ENCODE measurements at places on chromosomes 11 and 22.

GRCh38 chr11:25449091-25449490 is 882.8 kb upstream of the ANO3 start:
- no peak for DNase-seq

- DNase-seq, result no peak
Observed at GRCh38 chr22:27391092-27391770, 410.3 kb downstream of the MN1 start.

DNA sequence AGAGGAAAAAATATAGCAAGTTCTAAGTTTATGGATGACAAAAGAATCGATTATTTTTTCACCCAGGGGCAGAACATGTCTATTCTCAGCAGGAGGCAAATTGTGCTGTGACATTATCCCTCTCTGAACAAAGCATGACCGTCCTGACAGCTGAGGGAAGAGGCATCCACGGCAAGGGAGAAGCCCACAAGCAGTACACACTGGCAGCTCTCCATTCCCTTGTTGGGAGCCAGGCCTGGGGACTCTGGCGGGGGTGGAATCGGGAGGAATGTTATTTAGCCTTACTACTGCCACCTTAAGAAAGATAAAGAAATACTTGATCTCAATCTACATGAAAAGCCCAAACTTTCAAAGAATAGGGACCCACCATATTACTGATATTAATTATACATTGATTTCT is 3.4 kb downstream of the KIRREL3 start:
- no peak for DNase-seq

DNA sequence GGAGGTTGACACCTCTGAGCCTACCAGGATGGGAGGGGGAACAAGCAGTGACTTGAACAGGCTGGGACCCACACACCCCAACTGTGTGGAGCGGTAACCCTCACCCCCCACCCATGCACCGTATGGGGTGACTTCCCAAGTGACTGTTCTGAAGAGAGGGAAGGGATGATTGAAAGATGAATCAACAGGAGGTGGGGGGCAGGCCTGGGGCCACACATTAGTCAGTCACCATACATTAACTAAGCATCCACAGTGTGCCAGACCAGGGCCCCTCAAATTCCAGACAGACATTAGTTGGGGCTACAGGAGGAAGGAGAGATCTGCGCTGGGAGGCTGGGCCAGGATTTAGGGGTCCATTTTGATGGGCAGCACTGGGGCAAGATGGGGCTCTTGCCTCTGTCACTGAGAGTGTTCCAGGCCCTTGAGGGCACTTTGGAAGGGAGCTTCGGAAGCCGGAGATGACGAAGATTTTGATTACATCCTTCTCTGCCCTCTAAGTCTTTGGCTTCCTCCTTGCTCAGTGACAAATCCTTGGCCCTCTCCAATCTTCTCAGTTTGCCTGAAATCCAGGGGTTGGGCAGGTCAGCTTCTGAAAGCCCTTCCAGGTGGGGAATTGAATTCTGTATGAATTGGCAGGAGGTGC is 966 bp downstream of the SMTN start:
- DNase-seq, result no peak

DNA sequence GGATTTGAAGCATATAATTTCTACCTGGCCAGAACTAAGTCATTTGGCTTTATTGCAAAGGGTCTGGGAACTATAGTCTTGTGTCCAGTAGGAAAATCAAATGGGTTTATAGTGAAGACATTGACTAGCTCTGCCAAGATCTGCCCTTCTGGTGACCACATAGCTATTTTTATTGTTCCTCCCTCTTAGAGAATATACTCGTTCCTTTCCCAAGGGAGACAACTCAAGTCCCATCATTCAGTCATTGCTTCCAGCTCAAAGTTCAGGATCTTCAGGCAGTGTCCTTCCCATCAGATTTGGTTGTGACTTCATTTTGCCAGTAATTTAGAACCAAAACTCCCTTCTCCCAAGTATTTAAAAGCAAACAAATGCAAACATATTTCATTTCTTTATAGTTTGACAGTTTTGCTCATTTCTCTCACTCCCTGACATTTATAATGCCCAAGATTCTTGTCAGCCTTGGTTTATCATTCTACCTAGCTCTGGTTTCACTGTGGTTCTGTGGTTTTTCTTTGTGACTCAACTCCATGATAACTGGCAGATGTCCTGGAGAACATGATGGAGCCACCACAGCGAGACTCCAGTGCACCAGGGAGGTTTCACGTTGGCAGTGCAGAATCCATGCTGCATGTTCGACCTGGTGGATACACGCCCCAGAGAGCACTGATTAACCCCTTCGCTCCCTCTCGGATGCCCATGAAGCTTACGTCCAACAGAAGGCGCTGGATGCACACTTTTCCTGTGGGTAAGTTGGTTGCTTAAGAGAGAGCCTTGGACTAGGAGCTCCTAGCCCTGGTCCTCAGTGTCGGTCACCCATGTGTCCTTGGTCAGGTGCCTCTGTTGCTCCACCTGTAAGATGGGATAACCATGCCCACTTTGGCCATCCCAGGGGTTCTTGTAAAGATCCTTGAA is 64.9 kb downstream of the DEPDC5 start:
- peak; percentile 21 for DNase-seq

DNA sequence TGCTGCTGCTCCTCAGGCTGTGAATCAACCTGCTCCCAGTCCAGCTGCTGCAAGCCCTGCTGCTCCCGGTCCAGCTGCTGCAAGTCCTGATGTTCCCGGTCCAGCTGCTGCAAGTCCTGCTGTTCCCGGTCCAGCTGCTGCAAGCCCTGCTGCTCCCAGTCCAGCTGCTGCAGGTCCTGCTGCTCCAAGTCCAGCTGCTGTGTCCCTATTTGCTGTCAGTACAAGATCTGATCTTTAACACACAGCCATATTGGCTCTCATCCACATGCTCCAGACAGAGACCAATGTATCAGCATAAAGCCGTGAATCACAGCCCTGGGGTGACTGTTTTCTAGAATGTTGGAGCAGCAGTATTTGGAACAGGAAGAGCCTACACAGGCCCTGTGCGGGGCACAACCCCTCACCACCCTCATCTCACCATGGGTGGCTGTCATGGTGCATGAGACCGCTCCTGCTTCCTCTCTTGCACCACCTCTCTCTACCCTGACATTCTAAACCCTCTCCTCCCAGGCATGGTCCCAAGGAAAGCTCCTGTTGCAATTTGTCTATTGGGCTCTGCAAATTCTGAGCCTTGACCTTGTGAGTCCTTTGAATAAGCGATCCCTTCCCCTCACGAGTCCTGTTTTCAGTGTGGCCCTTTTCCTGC is 3.5 kb downstream of the KRTAP5-10 start:
- no peak for DNase-seq

DNA sequence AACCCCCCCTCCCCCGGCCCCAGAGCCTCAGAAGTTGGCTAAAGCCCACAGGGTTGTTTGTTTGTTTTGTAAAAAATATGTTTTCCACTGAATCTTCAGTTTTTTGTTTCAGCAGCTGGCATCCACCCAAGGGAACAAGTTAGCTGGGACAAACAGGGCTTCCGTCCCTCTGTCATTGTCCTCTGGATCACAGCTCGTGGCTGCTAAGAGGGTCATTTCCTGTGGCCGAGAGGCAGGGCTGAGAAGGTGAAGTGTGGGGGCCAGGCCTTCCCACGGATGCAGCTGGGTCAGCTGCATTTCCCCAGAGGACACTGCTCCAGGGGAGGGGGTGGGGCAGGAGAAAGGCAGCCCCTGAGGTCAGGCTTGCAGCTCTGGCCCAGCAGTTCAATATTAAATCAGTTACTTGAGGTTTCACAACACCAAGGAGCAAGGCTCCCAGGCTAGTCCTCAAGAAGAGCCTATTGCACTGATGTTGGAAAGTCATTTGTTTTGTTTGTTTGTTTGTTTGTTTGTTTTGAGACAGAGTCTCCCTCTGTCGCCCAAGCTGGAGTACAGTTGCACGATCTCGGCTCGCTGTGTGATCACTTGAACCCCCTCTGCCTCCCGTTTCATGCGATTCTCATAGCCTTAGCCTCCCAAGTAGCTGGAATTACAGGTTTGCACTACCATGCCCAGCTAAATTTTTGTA is 34.4 kb upstream of the SMTN start:
- no peak for DNase-seq

- no peak for DNase-seq
Observed at GRCh38 chr11:330307-330693, 9.6 kb upstream of the IFITM3 start.

- no peak for DNase-seq
Observed at GRCh38 chr11:8372641-8373381, 109.1 kb upstream of the LMO1 start.

GRCh38 chr11:19786644-19787043 is 74.0 kb downstream of the NAV2 start:
- no peak for DNase-seq

DNA sequence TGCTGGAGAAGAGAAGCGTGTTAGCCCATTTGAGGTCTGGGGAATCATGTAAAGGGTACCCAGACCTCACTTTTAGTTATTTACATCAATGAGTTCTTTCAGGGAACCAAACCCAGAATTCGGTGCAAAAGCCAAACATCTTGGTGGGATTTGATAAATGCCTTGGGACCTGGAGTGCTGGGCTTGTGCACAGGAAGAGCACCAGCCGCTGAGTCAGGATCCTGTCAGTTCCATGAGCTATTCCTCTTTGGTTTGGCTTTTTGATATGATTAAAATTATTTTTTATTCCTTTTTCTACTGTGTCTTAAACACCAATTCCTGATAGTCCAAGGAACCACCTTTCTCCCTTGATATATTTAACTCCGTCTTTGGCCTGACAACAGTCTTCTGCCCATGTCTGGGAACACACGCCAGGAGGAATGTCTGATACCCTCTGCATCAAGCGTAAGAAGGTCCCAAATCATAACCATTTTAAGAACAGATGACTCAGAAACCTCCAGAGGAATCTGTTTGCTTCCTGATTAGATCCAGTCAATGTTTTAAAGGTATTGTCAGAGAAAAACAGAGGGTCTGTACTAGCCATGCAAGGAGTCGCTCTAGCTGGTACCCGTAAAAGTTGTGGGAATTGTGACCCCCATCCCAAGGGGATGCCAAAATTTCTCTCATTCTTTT is 65.2 kb downstream of the ALX4 start:
- DNase-seq, result no peak

- DNase-seq, result no peak
Observed at GRCh38 chr11:125394296-125394695, 101.8 kb downstream of the FEZ1 start.

Measured in activated naive CD4-positive, alpha-beta T cell treated with Interleukin-2 at 50 U/mL for 16 hours (primary cell).